Fibroblast of mammary gland (primary cell): ENCODE measurements at places on chromosomes 11 and 22.

DNA sequence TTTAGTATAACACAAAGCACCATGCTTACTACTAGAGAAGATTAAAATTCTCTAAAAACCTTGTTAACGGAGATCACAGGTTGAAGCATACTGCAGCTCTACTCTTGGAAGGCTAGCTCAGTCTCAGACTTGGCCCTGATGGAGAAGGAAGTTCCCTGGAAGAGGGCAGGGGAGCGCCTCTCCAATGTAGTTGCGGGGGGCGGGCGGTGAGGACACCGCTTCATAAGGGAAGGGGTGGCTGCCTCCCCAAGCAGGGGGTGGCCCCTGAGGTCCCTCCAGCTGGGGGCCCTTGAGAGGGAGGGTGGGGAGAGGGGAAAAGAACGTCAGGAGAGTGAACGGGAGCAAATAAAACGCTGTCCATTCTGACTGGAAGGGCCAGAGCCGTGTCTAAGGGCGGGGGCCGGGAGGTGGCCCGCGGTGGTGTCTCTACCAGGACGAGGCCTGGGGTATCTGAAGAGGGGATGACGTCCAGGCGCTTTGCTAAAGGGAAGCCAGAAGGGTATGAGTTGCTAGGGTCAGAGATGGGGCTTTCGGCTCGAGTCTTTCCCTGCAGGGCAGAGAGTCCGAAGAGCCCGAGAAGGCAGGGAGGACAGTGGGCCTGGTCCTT lies 553 bp upstream of the USP47 start:
- DNase-seq, result peak; percentile 45

GRCh38 chr11:18540207-18541009 lies 13.7 kb upstream of the TSG101 start:
- DNase-seq, result peak; percentile 35

DNA sequence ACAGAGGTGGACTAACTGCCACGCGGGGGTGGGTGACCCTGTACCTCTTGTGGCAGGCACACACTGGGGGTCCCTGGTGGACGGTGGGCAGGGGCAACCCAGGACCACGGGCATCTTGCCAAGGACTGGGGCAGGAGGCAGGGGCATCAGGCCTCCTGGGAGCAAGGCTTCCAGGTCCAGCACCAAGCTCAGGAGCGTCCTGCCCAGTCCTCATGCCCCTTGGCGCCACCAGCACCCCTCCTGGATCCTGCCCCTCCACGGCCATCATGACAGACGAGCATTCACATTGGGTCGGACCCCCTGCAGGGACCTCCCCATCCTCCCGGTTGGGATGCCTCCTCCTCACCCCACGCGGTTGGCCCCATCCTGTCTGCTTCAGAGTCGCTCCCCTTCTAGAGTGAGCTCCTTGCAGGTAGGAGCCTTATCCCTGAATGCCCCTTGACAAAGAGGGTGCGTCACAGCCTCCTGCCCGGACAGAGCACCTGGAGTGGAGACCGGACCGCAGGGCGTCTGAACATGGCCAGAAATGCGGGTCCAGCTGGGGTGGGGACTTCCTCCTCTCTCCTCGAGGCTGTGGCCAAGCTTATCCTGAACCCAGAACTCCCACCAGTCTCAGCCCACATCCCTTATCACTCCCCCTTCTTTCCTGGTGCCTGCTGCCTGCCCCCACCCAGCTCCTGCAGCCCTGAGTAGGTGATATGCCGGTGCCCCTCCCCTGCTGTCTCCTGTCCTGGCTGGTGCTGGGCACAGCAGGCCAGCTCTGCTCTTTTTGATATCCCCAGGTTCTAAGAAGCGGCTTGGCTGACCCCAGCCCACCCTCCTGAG lies 40.3 kb downstream of the IGF2 start:
- DNase-seq, result no peak

GRCh38 chr22:41833369-41834004 lies 582 bp downstream of the SREBF2 start:
- peak; percentile 23 for DNase-seq

GRCh38 chr11:44627165-44627789 lies 61.8 kb downstream of the CD82 start:
- no peak for DNase-seq

DNA sequence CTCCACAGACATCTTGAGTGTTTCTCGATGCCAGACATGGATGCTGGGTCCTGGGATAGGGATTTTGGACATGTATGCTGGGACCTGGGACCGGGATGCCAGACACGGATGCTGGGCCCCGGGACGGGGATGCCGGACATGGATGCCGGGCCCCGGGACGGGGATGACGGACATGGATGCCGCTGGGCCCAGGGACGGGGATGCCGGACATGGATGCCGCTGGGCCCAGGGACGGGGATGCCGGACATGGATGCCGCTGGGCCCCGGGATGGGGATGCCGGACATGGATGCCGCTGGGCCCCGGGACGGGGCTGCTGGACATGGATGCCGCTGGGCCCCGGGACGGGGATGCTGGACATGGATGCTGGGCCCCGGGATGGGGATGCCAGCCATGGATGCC lies 97.1 kb upstream of the NNMT start:
- no peak for DNase-seq
